ENCODE measurements at places on chromosomes 4 and X. TPM values are rescaled to one million over a fixed set of nuclear protein-coding genes. Genes with fewer than 3 reads are reported as not detected.

DNA sequence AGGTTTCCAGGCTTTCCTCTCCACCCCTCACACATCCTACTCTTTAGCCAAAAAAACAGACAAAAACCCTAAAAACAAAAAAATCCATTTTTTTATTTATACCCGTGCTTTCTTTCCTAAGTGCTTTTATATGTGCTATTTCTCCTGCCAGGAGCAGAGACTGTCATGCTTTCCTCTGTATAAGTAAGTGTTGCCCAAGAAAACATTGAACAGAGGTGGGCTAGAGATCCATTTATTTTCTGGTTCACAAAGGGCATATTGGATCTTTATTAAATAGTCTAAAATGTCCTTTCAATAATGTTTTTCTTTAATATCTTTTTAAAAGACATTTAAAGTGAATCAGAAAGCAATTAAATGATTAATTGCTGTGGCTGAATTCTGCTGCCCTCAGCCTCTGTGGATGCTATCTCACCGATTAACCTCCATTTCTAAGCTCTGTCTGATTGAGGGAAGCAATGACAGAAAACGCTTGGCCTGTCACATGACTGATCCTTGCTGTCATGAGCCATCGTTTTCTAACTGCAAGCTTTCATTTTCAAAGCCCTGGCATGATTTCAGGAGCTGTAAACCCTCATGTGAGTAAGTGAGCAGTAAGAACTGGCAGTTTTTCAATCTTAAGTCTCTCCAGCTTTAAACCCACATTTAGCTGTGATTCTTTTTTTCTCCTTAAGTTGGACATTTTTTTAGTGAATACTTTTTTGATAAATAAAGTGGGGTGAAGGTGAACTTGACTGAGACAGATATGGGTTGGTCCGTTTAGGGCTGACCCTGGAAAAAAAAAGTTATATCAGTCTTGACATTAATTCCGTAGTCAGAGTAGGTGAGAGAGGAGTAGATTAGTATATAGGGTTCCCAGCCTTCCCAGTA, 180.7 kb upstream of the PGRMC2 start:
- no peak overlapping the region for H3K27ac ChIP-seq
- no peaks in the 10 kb centered on the region for H3K4me1 ChIP-seq
- no peak overlapping the region for H3K4me3 ChIP-seq

DNA sequence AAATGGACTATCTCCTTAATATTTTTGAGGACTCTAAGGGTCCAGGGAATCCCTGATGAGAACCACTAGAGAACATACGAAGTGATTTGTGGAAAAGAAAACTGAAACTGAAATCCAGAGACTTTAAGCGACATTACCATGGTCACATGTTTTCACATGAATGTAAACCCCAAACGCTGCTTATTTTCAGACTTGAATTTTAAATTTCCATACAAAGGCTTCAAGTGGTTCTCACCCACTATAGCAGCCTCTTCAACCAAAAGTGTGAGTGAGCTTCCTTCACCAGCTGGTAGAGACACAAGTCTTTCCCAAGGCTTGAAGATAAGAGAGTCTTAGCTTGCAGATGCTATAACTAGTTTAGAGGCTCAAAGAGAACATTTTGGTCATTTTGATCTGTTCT, 232.7 kb downstream of the MGST2 start:
- peak overlapping the region; percentile 25 for H3K4me3 ChIP-seq
- no peaks in the 10 kb centered on the region for H3K27me3 ChIP-seq
- peak overlapping the region; percentile 60 for H3K27ac ChIP-seq
- no peaks in the 10 kb centered on the region for H3K36me3 ChIP-seq
- H3K4me1 ChIP-seq = peaks cover 5% of the 10 kb centered on the region

DNA sequence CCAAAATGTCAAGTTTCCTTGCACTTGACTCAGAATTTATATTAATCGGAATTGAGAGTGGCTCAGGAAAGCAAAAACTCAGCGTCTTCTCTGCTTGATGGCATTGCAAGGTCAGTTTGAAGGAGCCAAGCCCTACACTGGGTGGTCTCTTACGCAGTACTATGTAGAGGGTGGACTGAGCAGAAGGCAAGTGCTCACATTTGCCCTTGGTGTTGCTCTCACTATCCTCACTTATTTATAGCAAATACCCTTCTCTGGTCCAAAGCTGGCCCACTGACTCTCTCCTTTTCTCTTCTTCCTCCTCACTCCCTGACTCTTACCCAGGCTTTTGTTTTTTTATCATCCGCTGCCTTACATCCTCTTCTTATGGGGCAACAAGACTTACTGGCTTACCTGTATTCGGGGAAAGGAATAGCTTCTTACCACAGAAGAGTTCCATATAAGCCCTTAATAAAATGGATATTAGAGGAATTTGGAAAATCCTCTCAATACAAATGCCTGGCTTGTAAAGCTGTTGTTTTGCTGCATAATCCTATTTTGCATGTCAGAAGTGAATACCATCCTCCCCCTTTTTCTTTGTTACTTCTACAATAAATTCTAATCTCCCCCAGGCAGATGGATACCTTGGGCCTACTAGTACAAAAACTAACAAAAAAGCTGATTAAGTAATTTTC, 24.8 kb upstream of the GATB start:
- no peaks in the 10 kb centered on the region for H3K4me1 ChIP-seq
- H3K4me3 ChIP-seq = no peak overlapping the region
- DNase-seq = no peak
- no peaks in the 10 kb centered on the region for H3K36me3 ChIP-seq
- no peak overlapping the region for H3K27ac ChIP-seq

DNA sequence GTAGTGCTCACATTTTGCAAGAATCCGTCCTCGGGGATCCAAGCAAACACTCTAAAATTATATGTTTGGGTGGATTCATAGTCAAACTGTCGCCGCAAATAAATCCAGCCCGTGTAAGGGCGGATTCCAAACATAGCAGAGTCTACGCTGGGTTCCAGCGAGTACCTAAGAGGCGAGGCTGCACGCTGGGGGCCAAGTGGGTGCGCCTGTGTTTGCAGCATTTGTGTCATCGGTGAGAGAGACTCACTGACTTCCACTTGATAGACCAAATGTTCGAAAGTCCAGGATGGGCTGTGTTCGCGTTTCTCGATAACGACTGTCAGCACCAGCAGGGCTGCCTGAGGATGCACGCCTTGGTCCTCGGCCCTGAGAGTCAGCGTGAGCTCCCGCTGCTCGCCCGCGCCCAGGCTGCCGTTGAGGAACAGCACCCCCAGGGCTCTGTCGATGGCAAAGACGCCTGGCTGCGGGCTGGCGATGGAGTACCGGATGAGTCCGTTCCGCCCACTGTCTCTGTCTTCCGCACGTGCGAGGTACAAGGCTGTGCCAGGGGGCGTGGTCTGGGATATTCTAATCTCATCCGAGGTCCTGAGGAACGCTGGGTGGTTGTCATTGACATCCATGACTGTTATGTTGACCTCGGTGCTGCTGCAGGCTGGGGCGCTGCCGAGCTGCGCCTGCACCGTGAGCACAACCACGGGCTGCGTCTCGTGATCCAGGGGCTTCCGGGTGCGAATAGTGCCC, 158.7 kb downstream of the DCHS2 start:
- H3K4me1 ChIP-seq = peaks cover 7% of the 10 kb centered on the region
- peak overlapping the region; percentile 5 for H3K4me3 ChIP-seq
- H3K27ac ChIP-seq = no peak overlapping the region
- peaks cover 16% of the 10 kb centered on the region for H3K27me3 ChIP-seq

DNA sequence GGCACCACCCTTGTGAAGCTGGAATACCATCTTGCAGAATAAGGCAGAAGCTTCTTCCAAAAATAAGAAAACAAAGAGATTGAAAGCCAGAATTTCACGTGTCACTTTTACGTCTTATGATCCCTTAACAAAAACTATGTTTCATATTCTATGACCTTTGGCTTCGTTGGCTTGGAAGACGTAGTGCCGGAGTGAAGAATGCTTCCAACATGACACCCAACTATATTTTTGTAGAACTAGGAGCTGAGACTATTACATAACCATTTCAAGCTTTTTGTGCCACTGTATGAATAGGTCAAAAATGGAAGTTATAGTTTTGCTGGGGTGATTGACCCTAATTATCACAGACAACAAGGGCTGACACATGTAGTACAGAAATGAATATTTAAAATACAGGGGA, 996.2 kb downstream of the ADGRL3 start:
- no peak for DNase-seq
- no peaks in the 10 kb centered on the region for H3K36me3 ChIP-seq
- H3K27me3 ChIP-seq = no peaks in the 10 kb centered on the region
- no peak overlapping the region for H3K27ac ChIP-seq

- H3K4me1 ChIP-seq = no peaks in the 10 kb centered on the region
- no peak overlapping the region for H3K27ac ChIP-seq
- H3K27me3 ChIP-seq = no peaks in the 10 kb centered on the region
- DNase-seq = no peak
- no peak overlapping the region for H3K4me3 ChIP-seq
- no peaks in the 10 kb centered on the region for H3K36me3 ChIP-seq
Measured at GRCh38 chrX:31268359-31268758, 196.5 kb upstream of the FTHL17 start.

- H3K36me3 ChIP-seq = no peaks in the 10 kb centered on the region
- no peak overlapping the region for H3K4me3 ChIP-seq
- no peak for DNase-seq
- H3K27ac ChIP-seq = no peak overlapping the region
Measured at GRCh38 chr4:153098427-153098826, 105.8 kb upstream of the TRIM2 start.

DNA sequence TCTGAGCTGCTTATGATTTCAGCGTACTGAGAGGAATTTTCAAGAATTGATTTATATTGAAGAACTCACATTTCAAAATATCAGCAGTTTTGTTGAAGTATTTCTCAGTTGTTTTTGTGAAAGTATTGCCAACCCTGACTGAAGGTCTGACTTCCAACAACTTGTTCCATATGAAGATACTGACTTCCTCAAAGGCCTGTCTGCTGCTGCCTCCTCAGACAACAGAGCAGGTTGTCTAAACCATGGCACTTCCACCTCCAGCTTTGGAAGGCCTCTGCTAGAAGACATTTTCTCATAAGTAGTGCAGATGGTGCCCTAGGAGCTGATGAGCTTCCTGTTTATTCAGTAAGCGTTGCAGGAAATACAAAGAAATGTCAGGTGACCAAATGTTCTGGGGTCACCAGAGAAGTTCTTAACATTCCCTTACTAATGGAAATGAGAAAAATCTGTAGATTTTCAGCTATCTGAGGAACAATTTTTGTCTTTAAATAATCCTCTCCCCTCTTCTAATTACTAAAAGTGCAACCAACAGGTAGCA, 28.8 kb downstream of the FGF2 start:
- no peak overlapping the region for H3K27ac ChIP-seq
- no peaks in the 10 kb centered on the region for H3K36me3 ChIP-seq
- no peak for DNase-seq
- H3K4me3 ChIP-seq = no peak overlapping the region

DNA sequence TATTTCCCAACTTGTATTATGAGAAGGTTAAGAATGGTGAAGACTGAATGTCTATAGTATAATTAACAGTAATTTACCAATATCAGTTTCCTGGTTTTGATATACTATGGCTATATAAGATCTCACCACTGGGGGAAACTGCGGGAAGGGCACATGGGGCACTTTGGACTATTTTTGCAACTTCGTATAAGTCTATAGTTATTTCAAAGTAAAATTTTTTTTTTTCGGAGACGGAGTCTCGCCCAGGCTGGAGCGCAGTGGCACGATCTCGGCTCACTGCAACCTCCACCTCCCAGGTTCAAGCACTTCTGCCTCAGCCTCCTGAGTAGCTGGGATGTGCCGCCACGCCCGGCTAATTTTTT, 46.1 kb downstream of the CXorf58 start:
- no peaks in the 10 kb centered on the region for H3K36me3 ChIP-seq
- no peak for DNase-seq
- peaks cover 9% of the 10 kb centered on the region for H3K4me1 ChIP-seq
- peak overlapping the region; percentile 82 for H3K27ac ChIP-seq
- no peak overlapping the region for H3K4me3 ChIP-seq

DNA sequence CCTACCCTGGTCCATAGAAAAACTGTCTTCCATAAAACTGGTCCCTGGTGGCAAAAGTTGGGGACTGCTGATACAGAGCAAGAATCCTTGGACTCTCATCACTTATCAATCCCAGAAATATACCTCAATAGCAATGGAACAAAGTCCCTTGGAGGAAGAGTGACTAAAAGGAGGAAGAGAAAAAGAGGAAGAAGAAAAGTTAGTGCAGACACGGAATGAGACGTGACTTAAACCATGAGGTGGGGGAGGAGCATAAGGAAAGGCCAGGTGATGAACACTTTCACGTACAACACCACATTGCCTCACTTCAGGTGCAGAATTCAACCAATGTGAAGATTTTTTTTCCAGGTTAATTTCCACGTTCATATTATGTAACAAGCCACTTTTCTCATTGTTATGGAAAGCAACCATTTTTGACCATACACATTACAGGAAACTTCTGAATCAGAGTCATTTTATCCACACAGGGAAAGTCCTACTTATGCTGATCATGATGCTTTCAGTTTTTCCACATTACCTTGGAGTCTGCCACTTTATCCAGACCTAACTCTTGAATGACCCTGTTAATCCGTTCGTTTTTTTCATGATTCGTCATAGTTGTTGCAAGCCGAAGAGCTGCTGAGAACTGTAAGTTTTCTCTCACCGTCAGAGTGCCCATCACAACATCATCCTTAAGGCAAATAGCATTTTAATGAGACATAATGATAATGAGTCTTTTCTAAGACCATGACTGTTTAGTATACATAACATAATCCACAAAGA, 27.7 kb downstream of the ABCG2 start:
- no peaks in the 10 kb centered on the region for H3K36me3 ChIP-seq
- no peak overlapping the region for H3K27ac ChIP-seq
- H3K4me3 ChIP-seq = no peak overlapping the region
- no peaks in the 10 kb centered on the region for H3K4me1 ChIP-seq

DNA sequence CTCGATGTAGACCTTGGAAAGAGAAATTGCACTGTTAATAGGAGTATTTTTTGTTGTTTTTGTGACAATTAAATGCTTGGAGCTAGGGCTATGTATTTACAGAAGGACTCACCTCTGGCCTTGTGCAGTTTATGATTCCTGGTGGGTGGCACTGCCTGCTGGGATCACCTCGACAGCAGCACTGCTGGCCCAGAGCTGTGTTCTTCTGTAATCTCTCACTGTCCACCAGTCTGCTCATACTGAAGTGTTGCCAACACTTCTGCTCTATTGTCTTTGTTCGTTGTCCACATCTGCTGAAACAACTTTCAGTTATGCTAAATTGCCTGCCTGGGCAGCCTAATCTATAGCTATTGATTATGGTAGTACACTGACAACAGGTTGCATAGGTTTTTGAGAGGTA, 194.4 kb upstream of the ANK2 start:
- H3K4me3 ChIP-seq = no peak overlapping the region
- H3K27ac ChIP-seq = no peak overlapping the region
- no peaks in the 10 kb centered on the region for H3K4me1 ChIP-seq
- DNase-seq = no peak

DNA sequence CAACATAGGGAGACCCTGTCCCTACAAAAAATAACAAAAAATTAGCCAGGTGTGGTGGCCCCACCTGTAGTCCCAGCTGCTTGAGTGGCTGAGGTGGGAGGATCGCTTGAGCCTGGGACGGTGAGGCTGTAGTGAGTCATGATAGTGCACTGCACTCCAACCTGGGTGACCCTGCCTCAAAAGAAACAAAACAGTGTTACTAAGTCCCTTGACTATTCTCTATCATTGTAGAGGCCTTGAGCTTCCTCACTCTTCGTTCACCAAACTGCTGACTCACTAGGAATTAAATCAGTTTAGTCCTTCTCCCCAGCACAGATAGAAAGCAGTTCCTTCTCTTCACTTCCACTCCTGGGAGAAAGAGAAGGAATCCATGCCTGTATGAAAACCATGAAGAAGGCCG, 14.5 kb downstream of the CDS1 start:
- H3K27me3 ChIP-seq = no peaks in the 10 kb centered on the region
- H3K4me1 ChIP-seq = no peaks in the 10 kb centered on the region
- no peaks in the 10 kb centered on the region for H3K36me3 ChIP-seq

GLUD2 gene
- not detected for total RNA-seq

PCDH7 gene
- not detected for total RNA-seq

XIAP gene
- total RNA-seq = 44.9 TPM

TECRL gene
- not detected for total RNA-seq

CENPVL3 gene
- not detected for total RNA-seq

PASD1 gene
- total RNA-seq = not detected

CT55 gene
- not detected for total RNA-seq
